ENCODE measurements at places on chromosomes 4 and X.

GRCh38 chr4:8922481-8922880 lies 50.8 kb upstream of the HMX1 start:
- DNase-seq: no peak

- DNase-seq: peak; percentile 49
Observed at GRCh38 chrX:153973127-153974002, 811 bp downstream of the TMEM187 start.

DNA sequence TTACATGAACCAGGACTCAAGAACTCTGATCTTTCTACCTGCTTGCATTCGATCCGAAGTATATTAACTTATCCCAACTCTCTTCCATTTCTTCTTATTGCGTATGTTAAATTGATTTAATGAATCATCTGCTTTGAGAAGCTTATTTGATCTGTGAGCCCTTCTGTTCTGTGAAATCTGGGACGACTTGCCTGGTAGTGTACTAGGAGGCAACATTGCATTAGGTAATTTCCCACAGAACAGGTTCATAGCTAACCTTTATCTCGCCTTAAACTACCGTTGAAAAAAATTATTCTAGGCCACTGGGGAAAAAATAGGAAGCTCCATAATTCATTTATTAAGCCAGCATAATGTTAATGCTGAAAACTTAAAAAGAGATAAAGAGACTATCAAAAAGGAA lies 67.2 kb upstream of the MAB21L2 start:
- DNase-seq: no peak

DNA sequence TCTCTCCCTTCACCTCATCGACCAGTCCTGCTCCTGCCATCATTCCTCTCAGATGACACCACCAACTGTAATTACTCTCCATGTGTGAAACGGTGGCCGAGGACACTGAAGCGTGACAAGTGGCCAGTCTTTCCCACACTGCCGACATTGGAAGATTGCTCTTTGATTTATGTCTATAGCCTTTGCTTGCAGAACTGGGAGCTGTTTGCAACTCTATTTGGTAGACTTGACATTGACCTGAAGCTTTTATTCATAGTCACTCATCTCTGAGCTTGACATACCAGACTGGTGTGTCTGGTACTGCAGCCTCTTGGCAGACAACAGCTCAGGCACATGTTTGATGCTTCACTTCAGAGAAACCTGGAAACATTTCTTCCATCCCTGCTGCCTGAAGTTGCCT lies 121.8 kb upstream of the GALNT7 start:
- peak; percentile 56 for DNase-seq

- no peak for DNase-seq
Observed at GRCh38 chrX:5528057-5528456, 700.6 kb downstream of the NLGN4X start.

DNA sequence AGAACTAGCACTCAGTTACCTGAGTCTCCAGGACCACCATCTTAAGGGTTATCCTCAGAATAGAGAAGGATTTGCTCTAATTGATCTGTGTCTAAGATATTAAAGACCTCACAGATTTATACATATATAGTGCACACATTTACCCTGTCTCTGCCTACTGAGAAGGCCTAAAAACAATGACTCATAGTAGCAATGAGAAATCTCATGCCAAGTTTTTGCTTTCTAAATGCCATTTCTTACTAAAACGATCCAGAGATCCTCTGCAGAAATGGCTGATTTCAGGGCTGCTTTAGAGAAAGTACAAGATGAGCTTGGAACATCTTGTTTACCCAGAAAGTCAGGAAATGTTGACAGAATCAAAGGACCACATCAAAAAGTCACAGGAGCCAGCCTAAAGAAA lies 79.1 kb upstream of the INPP4B start:
- no peak for DNase-seq

DNA sequence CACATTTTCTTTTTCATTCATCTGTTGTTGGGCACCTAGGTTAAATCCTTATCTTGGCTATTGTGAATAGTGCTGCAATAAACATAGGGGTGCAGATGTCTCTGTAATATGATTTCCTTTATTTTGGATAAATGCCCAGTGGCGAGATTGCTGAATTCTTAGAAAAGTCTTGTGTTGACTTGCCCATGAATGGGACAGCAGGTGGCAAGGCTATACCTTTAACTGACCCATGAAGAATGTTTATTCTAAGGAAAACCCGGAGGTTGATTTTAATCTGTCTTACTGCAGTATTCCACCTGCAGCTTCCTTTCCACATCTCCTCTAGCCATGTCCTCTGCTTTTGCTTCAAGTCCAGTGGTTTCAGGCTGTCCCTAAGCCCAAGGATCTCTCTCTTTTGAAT lies 220.6 kb downstream of the SNCA start:
- no peak for DNase-seq

DNA sequence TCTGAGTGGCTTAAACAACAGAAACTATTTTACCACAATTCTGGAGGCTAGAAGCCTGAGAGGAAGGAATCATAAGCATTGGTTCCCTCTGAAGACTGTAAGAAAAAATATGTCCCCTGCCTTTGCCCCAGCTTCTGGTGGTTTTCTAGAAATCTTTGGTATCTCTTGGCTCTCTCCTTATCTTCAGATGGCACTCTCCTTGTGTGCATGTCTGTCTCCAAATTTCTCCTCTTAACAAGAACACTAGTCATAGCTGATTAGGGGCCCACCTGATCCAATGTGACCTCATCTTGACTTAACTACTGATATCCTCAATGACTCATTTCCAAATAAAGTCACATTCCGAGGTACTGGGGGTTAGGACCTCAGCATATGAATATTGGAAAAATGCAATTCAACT lies 635.0 kb upstream of the NR3C2 start:
- no peak for DNase-seq

- no peak for DNase-seq
Observed at GRCh38 chrX:39648548-39649254, 449.1 kb downstream of the BCOR start.

DNA sequence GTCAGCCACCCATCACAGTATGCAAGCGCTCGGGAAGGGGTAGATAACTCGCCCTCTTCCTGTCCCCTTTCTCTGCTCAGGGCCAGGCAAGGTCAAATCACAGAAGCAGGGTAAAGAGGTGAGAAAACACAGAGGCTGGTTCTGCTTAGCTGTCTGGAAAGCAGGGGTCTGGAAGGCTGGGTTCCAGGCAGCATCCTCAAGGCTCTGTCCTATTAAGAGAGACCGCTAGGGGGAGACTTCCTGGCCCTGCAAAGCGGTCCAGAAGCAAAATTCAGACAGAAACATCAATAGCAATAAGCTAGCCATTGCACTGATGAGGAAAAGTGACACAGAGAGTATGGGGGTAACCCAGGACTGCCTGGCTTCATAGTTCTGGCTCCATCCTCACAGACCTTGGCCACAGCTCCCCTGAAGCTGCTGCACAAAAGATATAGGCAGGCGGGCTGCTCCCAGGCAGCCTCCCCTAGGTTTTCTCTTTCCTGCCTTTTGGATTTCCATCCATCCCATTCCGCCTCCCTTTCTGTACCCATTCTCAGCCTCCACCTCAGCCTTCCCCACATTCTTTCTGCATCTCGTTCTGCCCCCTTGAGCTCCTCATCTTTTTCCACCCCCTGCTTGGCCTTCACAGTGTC lies 308.5 kb downstream of the EVC2 start:
- peak; percentile 33 for DNase-seq

- no peak for DNase-seq
Observed at GRCh38 chrX:44580466-44580865, 37.8 kb upstream of the FUNDC1 start.

GRCh38 chr4:98496152-98496845 lies 162.1 kb downstream of the TSPAN5 start:
- no peak for DNase-seq

- no peak for DNase-seq
Observed at GRCh38 chr4:79047316-79047715, 108.1 kb upstream of the PAQR3 start.

- no peak for DNase-seq
Observed at GRCh38 chrX:55546956-55547355, 57.3 kb upstream of the USP51 start.

DNA sequence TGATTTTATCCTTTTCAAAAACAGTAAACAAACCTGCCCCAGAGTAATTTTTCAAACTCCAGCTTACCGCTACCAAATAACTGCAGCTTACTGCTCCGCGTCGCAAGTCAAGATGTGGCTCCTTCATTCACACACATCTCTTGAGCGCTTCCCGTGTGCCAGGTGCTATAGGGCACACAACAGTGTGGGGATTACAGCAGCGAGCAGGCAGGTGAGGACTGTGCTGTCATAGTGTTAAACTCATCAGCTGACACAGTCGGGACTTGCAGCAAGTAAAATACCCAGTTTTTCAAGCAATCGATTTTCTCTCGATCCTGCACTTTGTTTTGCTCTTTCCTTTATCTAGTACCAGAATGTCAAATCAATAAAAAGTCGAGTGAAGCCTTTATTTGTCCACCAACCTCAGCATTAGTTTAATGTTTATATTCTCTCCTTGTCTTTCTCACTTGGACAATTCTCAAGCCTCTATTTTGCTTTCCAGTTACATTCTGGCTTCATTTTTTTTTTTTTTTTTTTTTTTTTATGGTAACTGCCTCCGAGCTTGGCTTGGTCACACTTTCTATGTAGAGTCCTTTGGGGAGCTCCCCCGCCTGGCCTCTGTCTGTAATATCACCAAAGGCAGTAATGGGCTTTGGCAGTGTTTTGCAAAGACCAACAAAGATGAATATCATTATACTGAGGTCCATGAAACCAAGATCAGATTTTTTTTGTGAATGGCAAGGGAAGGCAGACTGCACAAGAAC lies 8.3 kb upstream of the ASB5 start:
- peak; percentile 57 for DNase-seq

GRCh38 chr4:168516841-168517240 lies 20.0 kb downstream of the PALLD start:
- DNase-seq: no peak

GRCh38 chr4:176635372-176636261 lies 157.1 kb downstream of the VEGFC start:
- no peak for DNase-seq

DNA sequence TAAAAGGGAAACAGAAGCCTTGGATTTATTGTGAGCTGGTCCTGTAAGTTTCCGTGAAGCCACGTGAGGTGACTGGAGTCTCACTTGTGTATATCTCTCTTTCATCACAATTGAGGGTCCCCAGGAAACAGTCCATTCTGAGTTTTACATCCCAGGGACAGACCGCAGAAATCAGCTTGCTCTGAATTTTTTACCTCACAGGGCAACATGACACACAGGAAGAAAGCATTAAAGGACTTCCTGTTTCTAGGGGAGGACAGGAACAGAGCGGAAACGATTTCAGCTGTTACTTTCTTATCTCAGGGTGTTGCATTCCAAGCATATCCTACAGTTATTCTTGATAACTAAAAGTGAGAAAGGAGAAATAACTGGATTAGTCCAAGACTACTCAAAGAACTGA lies 553.5 kb downstream of the TRAM1L1 start:
- DNase-seq: no peak

DNA sequence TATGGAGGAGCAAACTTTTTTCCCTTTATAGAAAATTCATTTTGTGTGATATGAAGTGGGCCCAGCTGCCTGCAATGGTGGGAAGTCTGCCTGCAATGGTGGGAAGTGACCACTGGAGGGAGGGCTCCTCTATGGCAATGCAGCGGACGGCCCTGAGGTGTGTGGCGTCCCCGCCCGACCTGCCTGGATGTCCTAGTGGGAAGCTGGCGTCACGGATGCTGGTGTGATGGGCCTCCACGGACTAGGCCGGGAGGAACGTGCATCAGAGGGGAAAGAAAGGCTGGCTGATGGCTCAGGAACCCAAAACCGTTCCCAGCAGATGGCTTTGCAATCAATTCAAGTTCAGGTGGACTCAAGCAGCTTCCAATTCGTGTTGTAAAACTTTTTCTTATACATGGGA lies 177.9 kb downstream of the AFAP1 start:
- no peak for DNase-seq

GRCh38 chr4:6541789-6542188 lies 33.2 kb upstream of the MAN2B2 start:
- no peak for DNase-seq

DNA sequence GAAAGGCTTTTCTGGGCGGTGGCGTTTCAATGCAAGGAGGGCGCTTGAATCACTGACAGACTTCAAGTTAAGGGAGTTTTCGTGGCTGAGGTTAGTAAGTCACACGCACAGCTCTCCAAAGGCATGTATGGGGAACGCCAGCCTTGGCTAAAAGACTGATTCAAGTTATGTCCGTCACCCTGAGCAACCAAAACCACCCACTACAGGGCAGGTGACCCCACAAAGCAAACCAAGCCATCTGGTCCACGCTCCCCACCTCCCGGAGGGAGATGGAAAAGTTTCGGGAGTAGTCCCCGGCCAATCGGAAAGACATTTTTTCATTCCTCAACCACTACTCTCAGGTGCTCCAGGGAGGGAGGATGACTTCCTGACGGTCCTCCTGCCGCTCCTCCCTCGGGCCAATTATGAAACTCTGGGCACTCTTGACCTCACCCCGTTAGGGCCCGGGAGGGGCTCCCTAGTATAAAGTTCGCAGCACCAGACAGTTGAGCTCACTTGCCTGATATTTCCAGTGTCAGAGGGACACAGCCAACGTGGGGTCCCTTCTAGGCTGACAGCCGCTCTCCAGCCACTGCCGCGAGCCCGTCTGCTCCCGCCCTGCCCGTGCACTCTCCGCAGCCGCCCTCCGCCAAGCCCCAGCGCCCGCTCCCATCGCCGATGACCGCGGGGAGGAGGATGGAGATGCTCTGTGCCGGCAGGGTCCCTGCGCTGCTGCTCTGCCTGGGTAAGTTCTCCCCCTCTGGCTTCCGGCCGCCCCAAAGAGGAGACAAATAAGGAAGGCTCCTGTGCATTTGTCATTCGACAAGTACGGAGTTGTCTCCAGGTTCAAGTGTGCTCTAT lies at the start of gene EREG:
EREG (plus strand) TSS at position 494 of the 840 bp plus-strand sequence; CDS start at position 658, 164 bp downstream.
- no peak for DNase-seq

- no peak for DNase-seq
Observed at GRCh38 chr4:100147198-100147597, 43.1 kb downstream of the DDIT4L start.

DNA sequence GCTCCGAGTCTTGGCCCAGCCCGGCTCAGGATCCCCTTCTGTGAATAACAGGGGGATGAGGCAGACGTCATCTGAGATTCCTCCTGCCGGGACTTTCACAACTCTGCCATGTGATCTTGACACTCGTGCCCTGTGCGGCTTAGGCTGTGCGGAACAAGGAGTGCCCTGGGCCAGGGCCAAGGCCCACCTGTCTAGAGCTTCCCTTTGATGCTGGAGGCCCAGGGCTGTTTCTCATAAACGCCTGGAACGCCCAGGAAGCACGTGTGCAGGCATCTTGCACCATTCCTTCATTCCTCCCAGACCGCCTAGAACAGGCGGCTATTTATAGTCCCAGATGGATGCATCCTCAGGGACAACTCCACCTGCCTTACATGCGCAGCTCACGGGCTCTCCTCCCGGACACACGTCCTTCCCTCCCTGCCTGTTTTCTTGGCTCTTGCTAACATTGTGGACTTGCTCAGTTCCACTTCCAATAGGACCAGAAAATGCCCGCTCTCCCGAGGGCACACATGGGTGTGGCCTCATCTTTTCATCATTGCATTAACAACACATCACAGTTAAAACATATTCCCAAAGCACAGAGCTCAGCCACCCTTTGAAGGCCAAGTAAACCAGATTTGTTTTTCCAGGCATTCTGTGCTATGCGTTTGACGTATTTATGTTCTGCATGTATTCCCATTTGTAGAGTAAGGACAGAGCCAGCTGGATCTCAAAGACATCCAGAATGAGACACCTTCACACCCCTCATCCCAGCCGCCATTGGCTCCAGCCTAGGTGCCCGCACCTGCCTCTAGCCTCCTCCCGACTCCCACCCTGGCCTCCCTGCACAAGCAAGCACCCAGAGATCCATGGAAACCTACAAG lies 57.2 kb downstream of the ABLIM2 start:
- DNase-seq: no peak

- no peak for DNase-seq
Observed at GRCh38 chrX:120446498-120446897, 22.6 kb downstream of the LAMP2 start.

GRCh38 chr4:43932448-43932847 lies 516.2 kb downstream of the KCTD8 start:
- no peak for DNase-seq

Measured in NCI-H1092 (cell line).